ENCODE measurements at places on chromosomes 7 and 10.

GRCh38 chr7:90025771-90026170 lies 128.5 kb upstream of the STEAP1 start:
- DNase-seq, result no peak

GRCh38 chr10:112525200-112525599 lies 78.2 kb downstream of the VTI1A start:
- no peak for DNase-seq

- DNase-seq, result no peak
These were observed 34.2 kb downstream of the GPER1 start for GRCh38 chr7:1121886-1122831.

DNA sequence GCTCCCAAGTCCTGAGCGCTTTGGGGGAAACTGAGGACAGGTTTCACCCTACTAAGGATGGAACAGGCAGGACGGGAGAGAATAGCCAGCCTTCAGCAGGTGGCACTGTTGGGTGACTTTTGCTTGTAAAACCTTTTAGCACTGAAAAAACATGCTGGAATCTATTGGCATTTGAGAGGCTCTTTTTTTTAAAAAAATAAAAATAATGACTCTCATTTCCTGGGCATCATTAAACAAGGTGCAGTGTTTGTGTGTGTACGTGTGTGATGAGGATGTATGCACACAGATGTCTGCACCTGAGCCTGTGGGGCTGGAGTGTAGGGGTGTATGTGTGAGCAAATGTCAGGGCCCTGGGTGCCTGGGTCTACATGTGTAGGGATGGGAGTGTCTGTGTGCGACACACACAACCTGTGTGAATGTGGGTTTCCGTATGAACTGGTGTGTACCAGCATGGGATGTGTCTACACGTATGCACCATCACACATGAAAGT lies 177.9 kb downstream of the RPS24 start:
- DNase-seq, result no peak

- DNase-seq, result no peak
These were observed 94.3 kb downstream of the OAT start for GRCh38 chr10:124324451-124324850.

GRCh38 chr7:145339319-145339718 lies 503.5 kb upstream of the TPK1 start:
- no peak for DNase-seq

DNA sequence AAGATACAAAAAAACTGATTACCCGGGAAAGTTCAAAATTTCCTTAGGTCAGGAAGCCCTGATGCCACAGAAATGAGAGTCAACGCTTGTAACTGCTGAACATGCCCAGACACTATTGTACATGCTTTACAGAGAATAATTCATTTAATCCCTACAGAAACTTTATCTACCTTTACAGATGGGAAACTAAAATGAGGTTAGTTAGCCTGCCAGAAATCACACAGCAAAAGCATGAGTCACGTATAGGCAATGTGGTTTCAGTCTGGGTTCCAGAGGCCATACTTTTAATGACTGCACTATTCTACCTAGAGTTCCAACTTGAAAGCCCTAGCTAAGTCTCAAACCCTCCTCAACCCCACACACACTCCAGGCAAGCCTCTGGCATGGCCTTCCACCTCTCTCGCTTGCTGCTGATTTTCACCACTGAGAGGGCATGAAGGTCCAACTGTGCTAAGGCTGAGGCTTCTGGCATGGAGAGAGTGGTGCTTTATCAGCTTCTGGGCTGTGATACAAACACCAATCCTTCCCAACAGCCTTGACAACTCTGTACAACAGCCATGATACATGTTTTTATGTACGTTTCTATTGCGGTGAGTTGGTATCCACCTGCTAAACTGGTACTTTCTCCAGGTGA lies 1011.2 kb upstream of the GHITM start:
- peak; percentile 1 for DNase-seq

DNA sequence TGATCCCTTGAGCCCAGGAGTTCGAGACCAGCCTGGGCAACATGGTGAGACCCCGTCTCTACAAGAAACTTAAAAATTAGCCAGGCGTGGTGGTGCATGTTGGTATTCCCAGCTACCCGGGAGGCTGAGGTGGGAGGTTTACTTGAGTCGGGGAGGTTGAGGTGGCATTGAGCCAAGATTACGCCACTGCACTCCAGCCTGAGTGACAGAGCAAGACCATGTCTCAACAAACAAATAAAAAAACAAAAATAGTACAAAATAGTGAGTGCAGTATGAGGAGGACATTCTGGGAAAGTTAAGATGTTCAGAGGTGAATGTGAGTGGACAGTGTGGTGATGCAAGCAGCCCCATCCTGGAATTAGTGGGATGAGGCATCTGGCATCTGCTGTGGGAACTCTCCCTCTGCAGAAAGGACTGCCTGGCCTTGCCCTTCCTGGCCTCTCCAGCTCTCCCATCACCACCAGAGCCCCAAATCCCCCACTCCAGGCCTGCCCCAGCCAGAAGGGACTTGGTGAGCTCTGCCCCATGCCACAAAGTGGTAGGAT lies 96.6 kb upstream of the PARD3 start:
- DNase-seq, result no peak

GRCh38 chr7:44629829-44630522 lies 23.5 kb downstream of the OGDH start:
- no peak for DNase-seq

GRCh38 chr10:5033061-5033778 lies 29.6 kb upstream of the AKR1C2 start:
- DNase-seq, result peak; percentile 22

- no peak for DNase-seq
These were observed 213.5 kb upstream of the MKI67 start for GRCh38 chr10:128339753-128340152.

DNA sequence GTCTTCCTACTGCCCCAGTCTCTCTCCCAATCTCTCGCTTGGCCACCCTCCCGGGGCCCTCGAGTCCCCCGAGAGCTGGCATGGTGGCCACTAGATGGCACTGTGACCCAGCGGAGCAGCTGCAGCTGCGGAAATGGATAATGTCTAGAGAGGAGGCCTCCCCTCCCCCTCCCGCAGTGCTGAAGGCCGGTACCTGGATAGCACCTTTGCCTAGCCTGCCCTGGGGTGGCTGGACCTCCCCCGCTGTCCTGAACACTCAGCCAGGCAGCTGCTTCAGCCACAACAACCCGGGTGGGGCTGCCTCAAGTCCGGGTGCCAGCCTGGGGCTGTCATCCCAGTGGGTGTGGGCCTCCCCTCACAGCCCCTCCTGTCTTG lies 65.2 kb downstream of the GOLGA7B start:
- no peak for DNase-seq

DNA sequence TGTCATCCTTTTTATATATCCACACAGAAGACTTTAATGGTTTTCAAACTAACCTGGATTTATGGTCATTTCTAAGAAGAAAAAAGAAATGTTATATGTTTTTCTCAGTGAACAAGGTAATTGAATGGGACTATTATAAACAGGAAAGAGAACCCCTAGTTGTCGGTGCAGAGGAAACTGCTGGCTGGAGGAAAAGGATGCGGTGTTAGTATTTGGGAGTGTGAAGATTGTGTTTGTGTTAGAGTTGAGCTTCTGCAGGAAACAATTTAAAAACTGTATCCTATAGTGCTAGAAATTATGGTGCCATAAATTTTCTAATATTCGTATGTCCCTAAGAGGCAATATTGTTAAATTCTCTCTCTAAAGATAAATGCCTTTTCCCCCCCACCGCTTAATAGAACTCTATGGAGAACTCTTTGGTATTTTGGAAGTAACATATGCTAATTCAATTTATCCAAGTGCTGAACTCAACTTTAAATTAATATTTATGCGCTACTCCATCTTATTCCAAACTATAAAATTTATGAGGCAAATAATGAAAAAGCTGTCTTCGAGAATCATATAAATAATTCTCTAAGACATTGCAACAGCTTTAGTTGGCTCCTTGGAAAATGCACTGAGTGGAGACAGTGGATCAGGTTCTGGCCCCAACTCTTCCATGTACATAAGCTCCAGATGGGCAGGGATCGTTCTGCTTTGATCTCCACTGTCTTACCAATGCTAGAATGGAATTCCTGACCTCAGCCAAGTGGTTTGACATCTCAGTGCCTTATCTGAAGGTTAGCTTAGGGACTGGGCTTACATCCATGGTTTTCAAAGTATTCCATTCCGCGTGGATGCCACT lies 5.6 kb downstream of the BZW2 start:
- DNase-seq, result no peak

DNA sequence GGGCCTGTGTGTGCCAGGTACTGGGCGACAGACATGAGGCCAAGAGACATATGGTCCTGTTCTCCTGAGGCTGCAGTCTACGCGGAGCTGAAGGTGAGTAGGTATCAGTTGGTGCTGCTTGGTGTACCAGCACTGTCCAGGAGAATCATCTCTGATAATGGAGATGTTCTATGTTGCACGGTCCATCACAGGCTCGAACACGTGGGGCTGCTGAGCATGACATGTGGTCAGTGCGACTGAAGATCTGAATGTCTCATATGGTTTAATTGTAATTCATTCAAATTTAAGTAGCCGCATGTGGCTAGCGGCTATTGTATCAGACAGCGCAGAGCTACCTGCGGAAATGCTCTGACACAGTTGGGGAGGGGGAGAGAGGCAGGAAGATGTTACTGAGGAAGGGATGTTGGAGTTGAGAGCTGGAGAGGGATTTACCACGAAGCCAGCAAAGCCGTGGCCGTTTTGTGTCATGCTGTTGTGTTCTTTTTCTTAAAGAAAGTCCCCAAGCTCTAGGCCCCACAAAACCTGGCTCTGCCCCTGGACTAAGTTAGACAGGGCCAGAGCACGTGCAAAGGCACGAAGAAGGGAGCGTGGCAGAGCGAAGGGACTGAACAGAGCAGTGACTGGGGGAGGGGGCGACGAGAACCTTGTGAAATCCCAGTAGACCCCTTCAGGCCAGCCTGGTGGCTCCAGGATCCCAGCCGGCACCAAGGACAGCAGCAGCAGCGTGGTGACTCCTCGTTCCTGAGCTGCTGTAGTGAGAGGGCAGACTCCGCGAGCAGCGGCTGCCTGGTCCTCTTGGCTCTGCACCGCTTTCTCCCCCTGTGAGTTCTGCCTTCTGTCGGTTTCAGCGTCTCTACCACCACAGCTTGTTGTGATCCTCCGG lies 20.0 kb downstream of the SMKR1 start:
- DNase-seq, result no peak

DNA sequence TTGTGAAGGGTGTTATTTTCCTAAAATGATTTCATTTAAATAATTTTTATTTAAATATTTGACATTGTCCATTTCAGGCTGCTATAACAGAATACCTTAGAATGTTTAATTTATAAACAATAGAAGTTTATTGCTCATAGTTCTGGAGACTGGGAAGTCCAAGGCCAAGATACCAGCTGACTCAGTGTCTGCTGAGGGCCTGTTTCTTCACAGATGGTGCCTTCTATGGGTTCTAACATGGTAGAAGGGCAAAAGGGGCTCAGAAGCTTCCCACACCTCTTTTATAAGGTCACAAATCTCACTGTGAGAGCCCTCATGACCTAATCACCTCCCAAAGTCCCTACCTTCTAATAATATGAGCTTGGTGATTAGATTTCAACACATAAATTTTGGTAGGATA lies 50.7 kb downstream of the MTURN start:
- DNase-seq, result no peak

Data from HFF-Myc (cell line).